ENCODE measurements at places on chromosomes 1 and 21.
A peak's percentile ranks its signal among the peaks of the same experiment; 100 is the strongest.

DNA sequence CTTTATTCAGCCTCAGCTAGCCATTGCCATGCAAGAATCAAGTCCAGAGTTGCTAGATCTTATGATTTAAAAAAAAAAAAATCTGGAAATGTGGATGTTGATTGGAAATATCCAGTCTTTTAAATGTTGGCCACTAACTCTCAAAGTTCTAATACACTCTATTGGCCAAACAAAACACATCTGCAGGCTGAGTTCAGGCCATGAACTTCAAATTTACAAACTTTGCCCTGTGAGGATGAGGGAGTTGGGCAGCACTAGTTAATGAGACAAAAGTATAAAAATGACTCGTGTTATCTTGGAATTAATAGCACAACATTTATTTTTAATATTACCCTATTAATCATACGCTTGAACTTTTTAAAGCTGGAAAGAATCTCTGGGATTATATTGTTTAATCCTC, 432.3 kb downstream of the PLPP3 start:
- no peak for DNase-seq

DNA sequence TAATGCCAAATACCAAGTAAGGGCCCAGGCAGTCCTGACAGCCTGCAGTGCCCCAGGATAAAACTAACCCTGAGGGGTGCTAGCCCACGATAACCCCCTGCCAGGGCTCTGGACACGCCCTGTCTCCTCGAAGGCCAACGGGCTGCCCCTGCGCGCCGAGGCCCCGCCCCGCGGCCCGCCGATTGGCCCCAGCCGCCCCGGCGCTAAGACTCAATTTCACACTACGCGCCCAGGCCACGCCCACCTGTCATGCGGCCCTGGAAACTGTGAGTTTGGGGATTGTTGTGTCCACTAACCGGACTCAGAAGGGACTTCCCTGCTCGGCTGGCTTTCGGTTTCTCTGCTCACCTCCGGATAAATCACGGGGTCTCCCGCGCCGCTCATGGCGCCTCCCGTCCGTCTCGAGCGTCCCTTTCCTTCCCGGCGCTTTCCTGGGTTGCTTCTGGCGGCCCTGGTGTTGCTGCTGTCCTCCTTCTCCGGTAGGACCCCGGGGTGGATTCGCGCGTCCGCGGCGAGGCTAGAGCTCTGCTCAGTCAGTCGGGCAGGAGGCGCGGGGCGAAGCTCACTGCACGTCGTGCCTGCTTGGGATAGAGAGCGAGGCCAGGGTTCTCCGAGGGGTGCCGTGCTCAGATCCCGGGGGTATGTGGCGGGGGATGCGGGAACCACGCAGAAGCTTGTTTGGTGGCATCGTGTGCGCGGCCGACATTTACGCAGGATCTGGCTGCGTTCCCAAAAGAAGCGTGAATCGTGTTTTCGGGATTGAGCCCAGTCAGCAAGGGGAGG, at the start of gene CR1L:
Gene CR1L, plus strand, starts transcription at position 282 of the 783 bp plus-strand sequence. Its CDS starts 101 bp downstream, at position 383.
- DNase-seq: peak; percentile 65

DNA sequence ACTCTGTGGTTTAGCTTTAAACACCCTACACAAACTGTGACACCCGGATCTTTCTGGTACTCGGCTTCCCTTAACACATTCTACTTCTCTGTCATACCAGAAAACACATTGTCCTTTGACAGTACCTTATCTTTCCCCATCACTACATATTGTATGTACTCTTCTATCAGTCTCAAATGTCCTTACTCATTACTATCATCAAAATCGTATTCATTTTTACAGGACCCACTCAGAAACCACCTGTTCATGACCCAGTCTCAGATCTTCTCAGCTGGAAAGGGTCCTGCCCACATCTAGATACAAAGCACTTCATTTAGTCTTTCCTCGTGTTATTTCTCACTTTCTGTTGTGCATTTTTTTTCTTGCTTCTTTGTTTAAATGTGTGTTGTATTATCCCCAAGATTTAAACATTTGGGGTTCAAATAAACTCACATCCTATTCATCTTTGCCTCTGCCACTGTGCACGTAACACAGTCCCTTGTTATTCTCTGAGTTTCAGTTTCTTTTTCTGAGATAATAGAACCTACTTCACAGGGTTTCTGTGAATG, 27.7 kb downstream of the CD34 start:
- no peak for DNase-seq

DNA sequence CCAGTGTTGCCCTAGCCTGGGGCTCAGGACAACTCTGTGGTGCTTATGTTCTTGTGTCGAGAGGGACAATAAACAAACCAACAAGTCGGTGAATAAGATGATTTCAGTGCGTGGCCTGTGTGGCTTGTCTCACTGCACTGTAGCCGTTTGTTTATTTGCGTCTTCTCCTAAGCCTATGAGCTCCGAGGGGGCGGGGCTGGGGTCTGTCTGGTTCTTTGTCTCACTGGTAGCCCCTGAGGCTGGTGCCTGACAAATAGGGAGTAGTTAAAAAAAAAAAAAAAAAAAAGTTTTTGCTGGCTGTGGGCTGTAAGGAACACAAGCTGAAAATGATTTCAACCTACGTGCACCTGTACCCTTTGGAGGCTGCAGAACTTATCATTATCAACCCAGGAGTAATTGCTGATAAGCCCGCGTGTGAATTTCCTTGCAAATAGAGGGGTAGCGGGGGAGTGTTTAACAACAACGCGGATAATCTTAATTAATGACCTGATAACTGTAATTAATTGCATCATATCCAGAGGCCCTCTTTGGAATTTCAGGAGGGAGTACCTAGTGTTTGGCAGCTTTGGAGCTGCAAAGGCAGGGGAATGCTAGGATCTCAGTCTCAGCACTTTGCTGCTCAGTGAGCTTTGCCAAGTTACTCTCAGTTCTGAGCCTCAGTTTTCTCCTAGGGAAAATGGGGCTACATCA, 925 bp upstream of the ARHGEF10L start:
- no peak for DNase-seq

- DNase-seq: no peak
Observed at GRCh38 chr21:31498985-31499384, 154.9 kb upstream of the TIAM1 start.

GRCh38 chr1:44086692-44087474, 31.7 kb upstream of the KLF17 start:
- DNase-seq: no peak

- DNase-seq: no peak
Observed at GRCh38 chr21:35643176-35643575, 417.1 kb downstream of the SETD4 start.

DNA sequence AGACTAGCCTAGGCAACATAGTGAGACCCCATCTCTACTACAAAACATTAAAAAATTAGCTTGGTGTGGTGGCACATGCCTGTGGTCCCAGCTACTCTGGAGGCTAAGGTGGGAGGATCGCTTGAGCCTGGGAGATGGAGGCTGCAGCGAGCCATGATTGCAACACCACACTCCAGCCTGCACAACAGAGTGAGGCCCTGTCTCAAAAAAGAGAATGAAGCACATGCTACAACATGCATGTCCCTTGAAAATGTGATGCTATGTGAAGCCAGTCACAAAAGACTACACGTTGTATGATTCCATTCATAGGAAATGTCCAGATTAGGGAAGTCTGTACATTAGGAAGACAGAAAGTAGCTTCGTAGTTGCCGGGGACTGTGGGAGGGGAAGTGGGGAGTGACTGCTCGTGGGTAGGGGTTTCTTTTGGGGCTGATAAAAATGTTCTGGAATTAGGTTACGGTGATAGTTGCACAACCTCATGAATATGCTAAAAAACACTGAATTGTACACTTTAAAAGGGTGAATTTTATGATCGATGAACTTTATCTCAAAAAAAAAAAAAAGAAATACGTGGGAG, 202.1 kb downstream of the KAZN start:
- DNase-seq: no peak

GRCh38 chr1:47023268-47024140, at the start of gene CYP4X1:
Gene CYP4X1, plus strand, starts transcription at chr1:47023669. Its CDS starts 149 bp downstream, at chr1:47023818.
- DNase-seq: no peak

- DNase-seq: no peak
Observed at GRCh38 chr21:41431788-41432548, 5.9 kb downstream of the MX1 start.

GRCh38 chr1:224759681-224760091, 143.6 kb downstream of the CNIH3 start:
- no peak for DNase-seq

DNA sequence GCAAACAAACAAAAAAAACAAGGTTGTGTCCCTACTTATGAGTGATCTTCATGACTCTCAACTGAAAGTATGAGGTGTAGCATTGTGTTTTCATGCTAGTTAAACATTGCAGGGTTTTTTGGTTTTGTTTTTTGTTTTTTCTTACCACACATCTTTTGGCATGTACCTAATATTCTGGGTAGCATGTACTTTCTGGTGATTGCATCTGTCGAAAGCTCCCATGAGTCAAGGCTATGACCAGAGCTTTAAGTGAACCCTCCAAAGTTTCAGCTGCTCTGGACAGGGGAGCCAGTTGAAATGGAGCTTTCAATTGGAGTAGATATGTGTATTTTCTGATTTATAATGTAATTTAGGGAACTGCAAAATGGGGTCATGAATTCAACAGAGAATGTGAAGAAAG, 115.5 kb downstream of the KCNK2 start:
- no peak for DNase-seq

DNA sequence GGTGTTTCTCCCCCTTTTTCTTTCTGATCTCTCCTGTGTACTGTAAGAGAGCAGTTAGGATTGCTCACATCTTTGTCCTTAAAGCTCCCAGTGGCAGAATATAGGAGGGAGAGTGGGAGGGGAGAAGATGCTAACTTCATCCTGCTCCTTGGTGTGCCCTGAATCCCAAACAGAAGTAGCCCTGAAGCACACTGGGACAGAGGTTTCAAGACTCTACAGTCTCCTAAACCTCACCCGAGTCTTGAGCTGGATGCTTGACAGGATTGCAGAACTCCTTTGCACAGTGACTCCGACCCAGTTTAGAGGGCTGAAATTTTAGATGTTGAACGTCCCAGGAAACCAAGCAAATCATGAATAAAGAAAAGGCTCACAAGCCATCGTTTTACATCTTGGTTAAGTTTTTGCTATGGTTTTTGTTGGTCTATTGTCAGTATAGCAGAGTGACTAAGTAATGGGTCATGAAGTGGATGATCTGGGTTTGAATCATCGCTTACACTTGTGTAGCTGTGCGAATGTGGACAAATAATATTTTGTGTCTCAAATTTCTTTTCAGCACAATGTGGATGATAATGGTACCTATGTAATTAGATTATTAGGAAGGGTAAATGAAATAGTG, 37.5 kb downstream of the XCL2 start:
- DNase-seq: no peak

- DNase-seq: no peak
Observed at GRCh38 chr1:9373619-9374018, 80.9 kb downstream of the SPSB1 start.

DNA sequence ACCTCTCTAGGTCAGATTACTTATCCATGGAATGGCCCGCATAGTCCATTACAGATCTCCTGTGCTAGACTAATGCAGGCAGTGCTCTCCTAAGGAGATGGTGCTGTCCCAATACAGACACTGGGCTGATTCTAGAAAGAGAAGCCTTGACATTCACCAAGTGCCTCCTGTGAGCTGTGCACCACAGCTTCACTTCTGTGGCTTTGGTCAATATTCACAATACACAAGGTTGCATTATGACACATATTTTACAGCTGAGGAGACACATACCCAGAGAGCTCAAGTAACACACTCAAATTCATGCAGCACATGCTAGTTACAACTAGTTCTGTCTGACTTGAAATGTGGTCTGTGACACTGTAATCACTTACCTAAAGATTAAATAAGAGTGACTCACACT, 59.4 kb upstream of the LRRC8B start:
- no peak for DNase-seq

GRCh38 chr1:79055856-79056255, 49.3 kb upstream of the ADGRL4 start:
- DNase-seq: no peak

- DNase-seq: no peak
Observed at GRCh38 chr1:244322791-244323521, 128.8 kb downstream of the ADSS2 start.

Measured in activated CD4-positive, alpha-beta T cell treated with anti-CD3 and anti-CD28 coated beads, Interleukin-2, amount 50 U/mL, for 1 hour (primary cell).